SW480 (cell line): ENCODE measurements at places on chromosomes 7 and 10.

- no peak for DNase-seq
Measured at GRCh38 chr10:57624856-57625592, 642.7 kb downstream of the IPMK start.

- DNase-seq: no peak
Measured at GRCh38 chr7:93551931-93552330, 22.6 kb downstream of the CALCR start.

- DNase-seq: no peak
Measured at GRCh38 chr10:15877836-15878576, 17.7 kb upstream of the MINDY3 start.

- DNase-seq: no peak
Measured at GRCh38 chr10:88618496-88618895, 31.9 kb downstream of the LIPJ start.

GRCh38 chr7:38929460-38930171, 20.6 kb upstream of the VPS41 start:
- DNase-seq: no peak

DNA sequence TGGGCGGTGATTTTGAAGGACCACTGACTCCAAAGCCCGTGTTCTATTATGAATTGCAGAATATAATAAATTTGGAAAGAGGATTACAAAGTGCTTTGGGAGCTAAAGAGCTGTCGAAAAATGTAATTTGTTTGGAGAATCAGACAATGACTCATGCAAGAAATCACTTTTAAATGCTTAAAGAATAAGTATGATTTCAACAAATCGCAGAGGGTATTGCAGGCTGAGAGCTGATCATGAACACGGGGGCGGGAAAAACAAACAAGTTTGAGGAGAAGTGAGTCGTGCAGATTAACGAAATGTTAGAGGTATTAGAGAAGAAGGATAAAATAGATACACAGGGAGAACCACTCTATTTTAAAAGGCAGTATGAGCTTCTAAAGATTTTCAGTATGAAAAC, 4.9 kb upstream of the HACD1 start:
- DNase-seq: no peak

- DNase-seq: no peak
Measured at GRCh38 chr10:24989867-24990266, 26.1 kb downstream of the ENKUR start.

DNA sequence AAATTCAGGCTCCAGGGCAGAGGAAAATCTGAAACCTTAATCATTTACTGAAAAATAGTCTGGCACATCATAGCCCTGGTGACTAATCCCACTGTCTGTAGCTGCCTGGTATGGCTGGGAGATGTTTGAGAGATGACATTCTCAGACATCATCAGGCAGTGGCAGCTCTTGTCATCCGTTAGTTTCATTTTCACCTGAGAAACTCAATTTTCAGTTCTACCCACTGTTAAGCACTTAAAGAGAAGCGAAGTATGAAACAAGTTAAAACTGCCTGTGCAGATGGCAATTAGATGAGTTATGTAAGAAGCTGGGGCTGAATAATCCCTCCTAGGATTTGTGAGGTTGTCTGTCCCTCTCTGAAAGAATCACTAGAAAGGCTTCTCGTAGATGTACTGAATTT, 150.2 kb downstream of the NSUN6 start:
- DNase-seq: no peak

GRCh38 chr7:131591687-131592319, 35.4 kb upstream of the PODXL start:
- DNase-seq: no peak

- no peak for DNase-seq
Measured at GRCh38 chr10:128614802-128615553, 488.8 kb upstream of the MKI67 start.

- DNase-seq: peak; percentile 8
Measured at GRCh38 chr10:127117125-127117524, 79.3 kb downstream of the INSYN2A start.

- DNase-seq: no peak
Measured at GRCh38 chr7:6422926-6423632, 24.7 kb downstream of the DAGLB start.

GRCh38 chr10:71372882-71373495, 23.7 kb upstream of the CDH23 start:
- DNase-seq: no peak

DNA sequence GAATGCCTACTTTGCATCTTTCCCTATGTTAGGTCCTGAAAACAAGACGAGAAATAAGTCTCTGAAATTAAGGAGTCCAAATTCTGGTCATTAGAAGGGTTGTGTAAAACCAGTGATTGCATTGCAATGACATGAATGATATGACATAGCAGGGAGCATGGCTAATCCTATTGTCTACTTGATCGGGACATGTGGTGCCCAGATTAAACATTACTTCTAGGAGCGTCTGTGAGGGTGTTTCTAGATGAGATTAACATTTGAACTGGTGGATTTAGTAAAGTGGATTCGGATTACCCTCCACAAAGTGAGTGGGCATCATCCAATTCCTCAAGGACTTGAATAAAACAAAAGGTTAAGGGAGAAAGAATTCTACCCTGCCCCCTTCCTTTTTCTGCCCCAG, 434.9 kb upstream of the KLF6 start:
- no peak for DNase-seq

DNA sequence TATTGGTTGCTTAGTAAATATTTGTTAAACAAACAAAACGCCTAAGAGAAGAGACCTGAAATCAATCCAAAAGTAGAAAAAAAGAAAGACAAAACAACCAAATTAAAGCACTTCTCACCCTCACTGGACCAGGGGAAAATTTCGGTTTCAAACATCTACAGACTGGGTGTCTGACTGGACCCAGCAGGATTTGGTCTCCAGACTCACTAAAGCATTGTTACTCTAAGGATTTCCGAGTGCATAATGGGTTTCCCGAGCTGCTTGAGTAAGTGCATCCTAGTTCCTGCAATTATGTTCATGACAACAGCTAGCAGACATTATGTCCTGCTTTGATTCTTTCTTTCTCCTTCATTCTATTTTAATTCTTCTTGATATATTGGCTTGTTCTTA, 51.8 kb upstream of the FAM3C start:
- no peak for DNase-seq

GRCh38 chr7:127478024-127478355, 85.5 kb upstream of the ZNF800 start:
- DNase-seq: no peak

GRCh38 chr7:101702362-101702850, 73.3 kb upstream of the MYL10 start:
- peak; percentile 54 for DNase-seq

DNA sequence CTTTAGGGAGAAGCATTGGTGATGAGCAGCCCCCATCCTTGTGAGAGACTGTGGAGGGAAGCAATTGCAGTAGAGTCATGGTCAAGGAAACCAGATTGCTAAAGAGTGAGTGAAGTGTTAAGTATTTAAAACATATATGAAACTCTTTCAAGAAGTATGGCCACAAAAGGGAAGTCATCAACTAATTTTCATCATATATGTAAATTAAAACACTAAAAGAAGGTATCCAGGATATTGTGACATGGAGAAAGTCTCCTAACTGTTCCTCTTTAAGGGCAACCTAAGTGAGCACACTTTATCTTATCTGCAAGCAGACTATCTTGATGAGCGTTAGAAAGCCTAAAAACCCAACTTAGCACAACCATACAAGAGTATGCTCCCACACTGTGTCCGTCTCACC, 69.7 kb downstream of the CD36 start:
- DNase-seq: no peak

GRCh38 chr7:6205971-6206660, 66.3 kb downstream of the CYTH3 start:
- no peak for DNase-seq

DNA sequence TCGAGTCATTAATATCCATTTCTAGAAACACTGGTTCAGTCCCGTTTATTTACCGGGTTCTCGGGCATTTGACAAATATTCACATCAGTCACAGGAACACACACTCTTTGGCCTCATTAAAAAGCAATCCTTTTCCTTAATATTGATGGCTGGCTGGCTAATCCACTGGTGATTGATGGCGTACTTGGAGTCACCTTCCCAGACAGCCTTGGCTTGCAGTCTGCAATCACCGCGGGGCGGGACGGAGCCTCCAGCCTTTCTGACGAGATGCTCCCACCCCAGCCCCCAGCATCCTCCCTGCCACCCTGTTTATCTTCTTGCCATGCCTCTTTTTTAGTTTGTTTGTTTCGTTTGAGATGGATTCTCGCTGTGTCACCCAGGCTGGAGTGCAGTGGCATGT, 36.6 kb downstream of the SRRM3 start:
- no peak for DNase-seq

GRCh38 chr7:81926-82756, 110.2 kb upstream of the FAM20C start:
- DNase-seq: peak; percentile 40

- DNase-seq: no peak
Measured at GRCh38 chr7:6536262-6537260, 14.7 kb downstream of the GRID2IP start.

DNA sequence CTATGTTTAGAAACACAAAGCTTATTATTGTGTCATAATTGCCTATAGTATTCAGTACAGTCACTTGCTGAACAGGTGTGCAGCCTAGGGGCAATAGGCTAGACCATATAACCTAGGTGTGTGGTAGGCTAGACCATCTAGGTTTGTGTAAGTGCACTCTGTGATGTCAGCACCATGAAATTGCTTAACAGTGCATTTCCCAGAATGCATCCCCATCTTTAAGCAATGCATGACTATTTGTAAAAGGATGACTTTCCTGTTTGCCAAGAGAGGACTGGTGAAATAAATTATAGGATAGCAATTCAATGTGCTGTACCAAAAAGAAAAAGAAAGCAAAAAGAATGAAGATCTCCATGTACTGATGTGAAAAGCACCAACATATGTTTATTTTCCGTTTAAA, 288.7 kb upstream of the AUTS2 start:
- DNase-seq: no peak

- DNase-seq: peak; percentile 60
Measured at GRCh38 chr7:18590744-18591340, 95.3 kb downstream of the HDAC9 start.

GRCh38 chr10:124354411-124355382, 64.0 kb downstream of the OAT start:
- peak; percentile 96 for DNase-seq

- DNase-seq: no peak
Measured at GRCh38 chr10:101063050-101063525, 1.3 kb downstream of the KAZALD1 start.

DNA sequence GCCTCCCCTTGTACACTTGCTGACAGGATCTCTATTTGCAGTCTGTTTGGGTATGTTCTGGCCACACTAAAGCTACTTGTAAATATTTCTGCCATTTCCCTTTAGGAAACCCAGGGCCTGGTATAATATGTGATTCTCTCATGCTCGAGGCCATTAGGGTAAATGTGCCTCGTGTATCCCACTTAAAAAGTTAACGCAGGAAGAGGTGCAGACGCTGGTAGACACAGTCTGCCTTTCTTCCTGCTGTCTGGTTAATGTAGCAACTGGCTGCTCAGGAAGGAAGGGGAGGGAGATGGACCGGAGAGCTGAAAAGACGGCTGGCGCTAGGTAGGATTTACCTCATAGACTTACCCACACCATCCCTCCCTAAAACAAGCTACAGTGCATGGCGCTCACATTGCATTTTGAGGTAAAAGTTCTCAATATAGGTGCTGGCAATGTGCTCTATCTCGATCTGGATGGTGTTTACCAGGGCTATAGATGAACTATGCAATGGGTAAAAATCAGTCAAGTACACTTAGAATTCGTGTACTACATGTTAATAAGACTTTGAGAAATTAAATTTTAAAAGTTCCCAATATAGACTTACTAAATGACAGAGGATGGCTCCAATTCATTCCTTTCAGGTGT, 125.9 kb downstream of the JAZF1 start:
- no peak for DNase-seq

DNA sequence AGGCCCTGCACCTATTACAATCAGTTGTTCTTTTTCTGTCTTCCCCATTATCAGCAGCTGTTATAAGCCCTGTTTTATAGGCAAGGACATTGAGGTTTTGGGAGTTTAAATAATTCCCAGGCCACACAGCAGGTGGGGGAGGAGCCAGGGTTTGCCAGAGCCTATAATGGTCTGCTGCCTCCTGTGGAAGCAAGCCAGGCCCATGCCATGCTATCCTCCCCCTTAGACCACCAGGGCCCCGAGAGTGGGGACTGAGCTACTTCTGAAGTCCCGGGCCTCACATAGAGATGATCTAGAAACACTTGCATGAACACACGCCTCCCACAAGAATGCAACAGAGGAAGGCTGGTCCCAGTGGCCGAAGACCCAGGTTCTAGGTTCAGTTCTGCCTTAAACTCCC, 141.7 kb downstream of the SH3PXD2A start:
- no peak for DNase-seq

GRCh38 chr10:132805599-132805998, 19.7 kb upstream of the NKX6-2 start:
- no peak for DNase-seq

GRCh38 chr10:35579726-35580422, 25.3 kb upstream of the GJD4 start:
- no peak for DNase-seq

GRCh38 chr10:110192552-110192951, 14.9 kb upstream of the MXI1 start:
- peak; percentile 11 for DNase-seq

DNA sequence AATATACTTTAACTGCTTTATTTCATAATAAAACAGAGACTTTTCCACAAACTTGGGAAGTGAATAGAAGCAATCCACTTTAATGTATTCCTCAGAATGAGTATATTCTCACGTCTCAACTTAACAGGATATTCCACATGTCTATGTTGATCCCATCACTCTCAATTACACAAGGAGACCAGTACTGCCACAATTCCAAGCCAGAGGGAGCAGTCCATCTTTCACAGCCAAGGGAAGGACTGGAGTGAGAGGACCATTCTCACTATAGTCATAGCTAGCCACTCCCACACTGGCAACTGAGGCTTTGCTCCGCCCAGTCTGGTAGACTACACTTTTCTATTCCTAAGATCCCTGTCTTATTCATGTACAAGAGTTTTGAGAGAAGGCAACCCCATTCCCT, 553.9 kb downstream of the CNTNAP2 start:
- no peak for DNase-seq

GRCh38 chr7:127396184-127396583, 3.7 kb upstream of the ZNF800 start:
- no peak for DNase-seq
